ENCODE measurements at places on chromosomes 7 and 10. TPM values are rescaled to one million over a fixed set of nuclear protein-coding genes. Genes with fewer than 3 reads are reported as not detected.

The MEOX2 gene
- total RNA-seq = not detected

The CDHR1 gene
- 0.14 TPM for total RNA-seq

The SFRP4 gene
- total RNA-seq = 5.0 TPM

The GBX1 gene
- total RNA-seq = not detected

The FAM25A gene
- not detected for total RNA-seq

Measured in A549 treated with Mapracorat at 1 μM for 4 hours (cell line).